Activated CD4-positive, alpha-beta T cell treated with anti-CD3 and anti-CD28 coated beads, Interleukin-2, amount 10 ng/mL, durations not matched to agents 24 days and 14 days (primary cell): ENCODE measurements at places on chromosomes 11 and 22. TPM values are rescaled to one million over a fixed set of nuclear protein-coding genes. Genes with fewer than 3 reads are reported as not detected.

- no peak for DNase-seq
Measured at GRCh38 chr22:48223488-48224190, 1461.2 kb downstream of the TBC1D22A start.

GRCh38 chr22:28630177-28630574, 49.5 kb downstream of the TTC28 start:
- DNase-seq = no peak

GRCh38 chr22:49632199-49633009, 195.3 kb downstream of the BRD1 start:
- no peak for DNase-seq

- DNase-seq = no peak
Measured at GRCh38 chr22:30373331-30374325, 13.6 kb downstream of the RNF215 start.

DNA sequence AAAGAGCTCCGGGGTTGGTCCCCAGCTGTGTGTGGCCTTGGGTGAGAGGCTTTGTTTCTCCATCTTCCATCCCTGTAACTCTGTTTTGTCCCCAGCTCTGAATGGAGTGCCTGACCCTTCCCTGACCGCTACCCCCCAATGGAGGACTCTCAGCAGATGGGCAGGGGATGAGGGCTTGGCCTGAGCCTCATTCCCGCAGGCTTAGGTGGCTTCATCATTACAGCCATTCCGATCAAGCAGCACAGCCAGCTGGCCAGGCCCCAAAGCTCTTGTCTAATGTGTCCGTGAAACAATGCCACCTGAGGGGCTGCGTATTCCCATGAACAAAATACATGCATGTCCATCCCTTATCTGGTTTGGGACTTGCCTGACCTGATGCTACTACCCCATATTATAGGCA, 3.9 kb upstream of the CDC42EP2 start:
- DNase-seq = no peak

DNA sequence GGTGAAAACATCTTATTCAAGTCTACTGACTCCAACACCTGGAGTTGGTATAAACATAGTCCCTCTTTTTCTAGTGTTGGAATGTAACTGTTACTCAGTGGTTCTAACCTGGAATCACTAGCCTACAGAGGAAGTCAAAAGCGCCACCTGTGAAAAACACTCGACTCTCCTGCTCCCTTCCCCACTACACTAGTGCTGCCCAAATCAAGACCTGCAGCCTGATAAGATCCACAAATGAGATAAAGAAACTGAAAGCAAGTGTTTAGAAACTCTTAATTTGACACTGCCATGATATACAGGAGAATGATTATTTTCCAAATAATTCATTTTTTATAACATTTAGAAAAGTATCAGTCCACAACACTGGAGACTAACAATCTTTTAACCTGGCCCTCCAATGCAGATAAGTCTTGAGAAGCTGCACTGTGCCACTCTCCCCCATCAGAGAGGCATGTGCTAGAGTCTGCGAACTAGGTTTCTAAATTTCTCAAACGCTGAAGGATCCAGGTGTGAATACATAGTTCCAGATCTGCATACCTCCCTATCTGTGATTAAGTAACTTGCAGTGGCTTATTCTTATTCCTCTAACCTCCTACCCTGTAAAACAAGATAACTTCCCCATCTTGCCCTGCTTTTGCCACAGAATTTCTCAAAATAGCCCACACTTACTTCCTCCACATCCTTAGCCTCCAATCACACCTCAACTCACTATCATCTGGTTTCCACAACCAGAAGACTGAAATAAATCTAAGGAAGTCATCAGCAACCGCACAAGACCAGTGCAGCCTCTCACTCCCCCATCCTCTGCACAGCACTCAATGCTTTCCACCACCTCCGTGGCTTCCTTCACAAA, 88.1 kb downstream of the RRAS2 start:
- peak; percentile 80 for DNase-seq

DNA sequence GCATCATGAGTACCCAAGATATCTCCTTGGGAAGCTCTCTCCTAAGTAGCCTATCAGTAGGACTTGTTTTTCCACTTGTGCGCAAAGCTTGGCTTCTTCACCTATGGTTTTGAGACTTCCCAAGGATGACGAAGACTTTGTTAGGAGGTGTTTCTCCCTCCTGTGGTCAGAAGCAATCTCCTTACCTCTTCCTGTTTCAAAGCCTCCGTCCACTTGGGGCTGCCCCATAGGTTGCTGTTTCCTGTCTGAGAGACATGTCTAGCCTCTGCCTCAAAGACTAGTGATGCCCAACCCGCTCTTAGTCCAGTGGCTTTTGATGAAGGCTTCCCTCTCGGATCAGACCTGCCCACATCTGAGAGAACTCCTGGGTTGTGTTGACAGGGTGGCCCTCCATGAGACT, 92.9 kb downstream of the TRAF6 start:
- no peak for DNase-seq

- DNase-seq = no peak
Measured at GRCh38 chr11:32216749-32217148, 125.9 kb downstream of the RCN1 start.

DNA sequence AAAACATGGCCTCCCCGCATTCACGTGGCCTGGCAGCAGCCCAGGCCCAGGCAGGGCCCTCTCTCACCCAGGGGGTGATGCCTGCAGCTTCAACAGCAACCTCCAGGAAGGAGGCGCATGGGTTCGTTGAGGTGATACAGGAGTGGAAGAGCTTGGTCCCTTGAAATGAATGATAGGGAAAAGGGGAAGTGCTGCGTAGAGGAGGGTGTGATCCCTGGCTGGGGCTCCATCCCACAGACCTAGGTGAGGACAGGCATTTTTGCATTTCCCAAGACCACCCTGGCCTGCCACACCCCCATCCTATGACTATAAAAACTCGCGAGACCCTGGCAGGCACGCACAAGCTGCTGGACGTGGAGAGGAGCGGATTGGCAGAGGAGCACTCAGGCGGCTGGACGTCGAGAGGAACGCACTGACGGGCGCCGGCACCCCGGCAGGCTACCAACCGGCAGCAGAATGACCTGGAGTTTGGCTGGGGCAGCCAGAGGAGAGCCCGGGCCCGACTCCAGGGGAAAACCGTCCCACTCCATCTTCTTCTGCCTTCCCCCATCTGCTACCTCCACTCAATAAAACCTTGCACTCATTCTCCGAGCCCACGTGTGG, 32.6 kb downstream of the RTN4R start:
- DNase-seq = no peak

- DNase-seq = no peak
Measured at GRCh38 chr11:24934733-24935439, 438.0 kb downstream of the LUZP2 start.

The RIBC2 gene
- total RNA-seq = 12.4 and 13.5 TPM in 2 replicates

The ACRV1 gene
- total RNA-seq = not detected in 2 replicates

The TIMP3 gene
- total RNA-seq = not detected in 2 replicates

The UCP2 gene
- total RNA-seq = 447 and 452 TPM in 2 replicates
